Inflammatory macrophage (primary cell): ENCODE measurements at places on chromosomes 6 and 20.

DNA sequence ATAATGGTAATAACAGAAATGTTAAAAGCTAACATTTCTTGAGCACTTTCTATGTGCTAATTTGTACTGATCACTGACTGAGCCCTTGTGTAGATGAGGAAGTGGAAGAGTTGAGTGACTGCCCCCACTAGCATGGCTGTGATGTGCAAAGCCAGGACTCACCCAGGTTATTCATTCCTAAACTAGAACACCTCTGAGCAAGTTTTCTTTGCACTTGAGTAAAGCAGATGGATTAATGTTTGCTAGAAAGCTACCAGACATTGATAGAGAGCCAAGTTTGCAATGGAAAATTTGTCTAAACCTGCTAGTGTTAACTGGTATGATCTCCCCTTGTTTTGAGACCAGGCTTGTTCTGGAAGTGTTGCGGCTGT, 467.4 kb upstream of the PLCB4 start:
- peak; percentile 2 for DNase-seq

DNA sequence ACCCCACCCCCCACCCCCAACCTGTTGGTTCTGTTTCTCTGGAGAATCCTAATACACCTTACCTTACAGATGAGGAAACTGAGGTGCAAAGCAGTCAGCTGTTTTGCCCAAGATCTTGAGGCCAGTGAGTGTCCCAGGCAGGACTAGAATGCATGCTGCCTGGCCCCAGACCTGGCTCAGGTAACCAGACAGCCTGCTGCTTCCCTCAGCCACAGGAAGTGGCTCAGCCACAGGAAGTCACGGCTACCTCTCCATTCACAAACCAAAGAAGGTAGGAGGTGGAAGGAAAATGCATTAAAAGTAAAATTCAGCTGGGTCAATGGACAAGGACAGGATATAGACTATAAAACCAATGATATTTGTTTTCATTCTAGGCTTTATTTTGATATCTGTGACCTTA, 517.6 kb downstream of the CD83 start:
- no peak for DNase-seq

- DNase-seq = no peak
These were observed 24.3 kb downstream of the TOP1 start for GRCh38 chr20:41052742-41053419.

GRCh38 chr6:3405679-3406078, 51.2 kb downstream of the SLC22A23 start:
- no peak for DNase-seq

- DNase-seq = peak; percentile 39
These were observed 54.2 kb downstream of the MRPL14 start for GRCh38 chr6:44072959-44073611.

DNA sequence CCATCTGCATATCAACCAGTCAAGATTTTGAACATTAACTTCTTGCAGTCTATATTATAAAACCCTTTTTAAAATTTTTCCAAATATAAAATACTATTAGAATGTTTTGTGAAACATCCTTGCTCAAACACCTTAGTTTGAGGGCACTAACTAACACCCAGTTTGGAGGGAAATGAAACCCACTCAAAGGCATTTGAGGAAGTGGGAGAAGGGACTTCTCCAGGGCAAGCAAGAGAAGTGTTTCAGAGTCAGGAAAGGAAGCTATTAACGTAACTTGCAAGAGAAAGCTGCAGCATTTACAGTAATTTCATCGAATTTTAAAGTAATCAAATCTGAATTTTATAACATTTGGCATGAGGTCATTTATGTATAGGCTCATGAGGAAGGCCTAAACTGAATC, 21.3 kb downstream of the MTFR2 start:
- peak; percentile 71 for DNase-seq

- DNase-seq = peak; percentile 53
These were observed 253.7 kb upstream of the SUPT3H start for GRCh38 chr6:45631396-45631795.

DNA sequence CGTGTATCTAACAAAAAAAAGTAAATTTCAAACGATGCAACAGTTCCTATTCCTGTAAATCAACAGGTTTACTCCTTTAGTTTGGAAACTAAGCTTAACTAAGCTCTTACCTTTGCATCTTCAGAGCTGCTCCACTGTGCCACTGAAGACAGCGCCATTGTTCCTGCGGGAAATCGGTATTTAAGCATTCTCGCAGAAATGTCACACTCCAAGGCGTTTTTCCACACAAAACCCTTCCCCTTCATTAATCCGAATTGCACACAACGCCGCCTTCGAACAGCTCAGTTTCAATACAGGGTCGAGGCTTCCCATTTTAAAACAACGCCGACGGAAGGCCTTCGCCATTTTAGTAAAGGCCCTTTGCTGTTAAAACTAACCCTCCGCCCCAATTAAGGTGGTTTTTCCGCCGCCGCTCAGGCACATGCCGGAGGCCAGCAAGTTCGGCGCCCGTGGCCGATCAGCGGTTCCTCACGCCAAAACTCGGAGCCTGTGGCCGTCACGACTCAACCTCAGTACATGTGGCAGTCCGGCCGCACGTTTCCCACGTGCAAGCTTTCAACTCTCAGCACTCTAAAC, 35.4 kb upstream of the SYNCRIP start:
- no peak for DNase-seq

DNA sequence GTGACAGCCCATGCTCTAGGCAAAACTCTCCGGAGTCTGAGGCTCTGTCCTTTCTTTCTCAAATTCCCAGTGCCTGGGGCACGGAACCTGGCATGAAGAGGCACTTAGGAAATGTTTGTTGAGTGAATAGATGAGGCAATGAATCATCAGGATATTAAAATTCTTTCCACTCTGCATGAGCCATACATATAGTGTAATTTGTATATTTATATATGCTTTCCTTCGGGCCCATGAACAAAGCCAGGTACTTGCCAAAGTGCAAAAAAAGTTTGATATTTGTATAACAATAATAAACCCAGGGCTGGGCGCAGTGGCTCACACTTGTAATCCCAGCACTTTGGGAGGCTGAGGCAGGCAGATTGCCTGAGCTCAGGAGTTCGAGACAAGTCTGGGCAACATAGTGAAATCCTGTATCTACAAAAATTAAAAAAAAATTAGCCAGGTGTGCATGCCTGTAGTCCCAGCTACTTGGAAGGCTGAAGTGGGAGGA, 212.3 kb upstream of the ZNF217 start:
- DNase-seq = no peak

DNA sequence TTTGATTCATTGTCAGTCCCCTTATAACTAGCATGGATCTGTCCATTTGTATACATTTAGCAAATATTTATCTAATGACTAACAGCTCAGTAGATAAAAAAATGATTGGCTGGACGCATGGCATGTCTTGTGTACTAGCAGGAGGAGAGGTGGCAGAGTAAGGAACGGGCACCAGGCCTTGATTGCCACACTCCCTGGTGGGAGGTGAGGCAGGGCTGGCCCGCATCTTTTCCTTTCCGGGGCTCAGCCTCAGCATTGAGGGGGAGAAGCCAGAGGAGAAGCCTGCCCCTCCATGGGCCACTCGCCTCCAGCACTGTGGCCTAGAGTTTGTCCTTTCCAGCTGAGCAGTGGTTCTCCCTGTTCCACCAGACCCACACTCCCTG, 84.9 kb upstream of the TMEM181 start:
- DNase-seq = no peak

DNA sequence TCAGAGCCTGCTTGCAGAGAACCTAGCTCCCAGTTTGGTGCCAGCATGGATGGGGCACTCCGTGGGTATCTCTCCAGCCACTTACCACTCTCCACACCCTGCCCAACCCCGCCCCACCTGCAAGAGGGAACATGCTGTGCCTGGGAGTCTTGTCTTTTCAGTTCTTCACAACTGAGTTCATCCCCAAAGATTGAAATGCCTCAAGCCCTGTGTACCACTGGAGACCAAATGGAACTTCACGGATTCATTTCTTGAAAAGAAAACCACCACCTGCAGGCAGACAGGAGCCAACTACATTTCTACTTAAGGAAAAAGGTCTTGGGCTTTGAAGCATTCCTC, 50.1 kb downstream of the TRERF1 start:
- DNase-seq = no peak

- no peak for DNase-seq
These were observed 47.4 kb downstream of the SLC23A2 start for GRCh38 chr20:4953881-4954280.

DNA sequence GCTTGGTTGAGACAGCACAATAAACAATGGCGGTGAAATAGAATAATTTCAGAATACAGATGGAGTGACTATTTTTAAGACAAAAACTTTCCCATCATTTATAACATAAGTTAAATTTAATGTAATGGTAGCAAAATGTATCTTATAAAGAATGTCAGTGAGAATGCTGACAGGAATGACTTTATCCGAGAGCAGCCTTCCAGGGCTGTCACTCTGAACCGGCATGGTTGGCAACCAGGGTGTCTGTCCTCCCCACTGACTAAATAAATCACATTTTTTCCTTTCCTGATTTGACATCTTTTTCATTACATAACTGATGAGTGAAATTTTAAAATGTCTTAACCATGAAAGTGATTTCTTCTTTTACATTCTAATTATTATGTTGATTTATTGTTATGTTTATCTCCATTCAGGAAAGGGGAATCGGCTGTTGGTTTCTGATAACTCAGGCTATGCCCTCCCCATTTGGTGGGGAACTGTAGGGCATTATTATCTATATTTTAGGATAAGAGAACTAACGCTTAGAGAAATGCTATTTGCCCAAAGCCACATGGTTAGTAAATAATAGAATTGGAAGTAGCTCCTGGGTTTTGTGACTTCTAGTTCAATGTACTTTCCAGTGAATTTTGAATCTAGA, 109.2 kb upstream of the OGFRL1 start:
- DNase-seq = no peak

GRCh38 chr20:12702312-12702711, 306.5 kb upstream of the SPTLC3 start:
- DNase-seq = no peak

- no peak for DNase-seq
These were observed 591.0 kb upstream of the GJE1 start for GRCh38 chr6:141541581-141542324.

DNA sequence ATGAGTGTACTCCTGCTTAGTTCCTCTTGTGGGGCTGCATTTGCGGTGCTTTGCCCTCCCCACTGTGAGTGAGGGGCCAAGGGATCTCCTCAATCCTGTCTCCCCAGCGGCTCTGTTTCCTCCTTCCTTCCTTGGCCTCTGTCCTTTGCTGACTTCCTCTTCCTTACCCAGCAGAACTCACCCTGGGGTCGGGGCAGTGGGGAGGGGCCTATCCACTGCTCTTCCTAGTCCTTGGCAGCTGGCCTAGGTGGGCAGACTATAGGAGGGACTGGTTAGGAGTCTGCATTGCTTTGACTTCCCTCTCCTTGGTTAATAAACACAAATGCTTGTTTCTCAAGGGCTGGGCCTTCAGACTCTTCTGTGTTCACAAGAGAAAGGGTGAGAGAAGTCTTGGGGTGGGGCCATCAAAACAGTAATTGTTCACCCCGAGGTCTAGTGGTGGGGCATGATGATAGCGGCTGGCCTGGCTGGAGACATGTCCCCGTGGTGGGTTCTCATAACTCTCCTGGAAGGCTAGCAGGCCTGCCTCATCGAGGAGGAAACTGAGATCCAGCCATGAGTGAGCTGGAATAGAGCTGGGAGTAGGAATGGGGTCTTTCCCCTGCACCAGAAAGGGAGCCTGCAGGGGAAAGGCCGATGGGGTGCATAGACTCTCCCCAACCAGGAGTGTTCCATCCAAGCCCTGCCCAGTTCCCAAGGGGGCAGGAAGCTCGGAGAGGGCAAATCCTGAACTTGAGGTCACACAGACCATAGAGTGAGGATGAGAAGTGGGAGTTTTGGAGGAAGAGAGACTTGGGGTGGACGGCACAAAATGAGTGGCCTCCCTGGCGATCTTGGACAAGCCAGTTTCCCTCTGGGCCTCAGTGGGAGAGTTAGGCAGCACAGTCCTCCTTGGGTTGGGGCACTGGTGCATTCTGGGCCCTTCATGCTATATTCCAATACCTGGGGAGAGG, 12.7 kb downstream of the FAM110A start:
- DNase-seq = peak; percentile 72

DNA sequence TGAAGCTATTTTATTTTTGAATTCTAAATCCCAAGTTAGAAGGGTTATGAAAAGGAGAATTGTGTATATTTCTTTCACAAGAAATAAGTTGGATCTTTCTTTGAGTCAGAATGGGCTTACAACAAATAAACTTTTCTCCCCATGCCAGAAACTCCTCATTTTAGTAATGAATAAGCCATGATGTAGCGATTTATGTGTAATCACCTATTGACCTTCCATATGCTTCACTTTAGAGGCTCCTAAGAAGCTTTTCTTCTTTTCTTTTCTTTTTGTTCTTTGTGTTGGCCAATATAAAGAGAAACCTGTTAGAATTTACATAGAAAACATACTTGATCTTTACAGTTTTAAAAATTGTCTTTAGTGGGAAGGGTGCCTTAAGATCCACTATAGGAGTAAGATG, 370.2 kb downstream of the UTRN start:
- DNase-seq = no peak

DNA sequence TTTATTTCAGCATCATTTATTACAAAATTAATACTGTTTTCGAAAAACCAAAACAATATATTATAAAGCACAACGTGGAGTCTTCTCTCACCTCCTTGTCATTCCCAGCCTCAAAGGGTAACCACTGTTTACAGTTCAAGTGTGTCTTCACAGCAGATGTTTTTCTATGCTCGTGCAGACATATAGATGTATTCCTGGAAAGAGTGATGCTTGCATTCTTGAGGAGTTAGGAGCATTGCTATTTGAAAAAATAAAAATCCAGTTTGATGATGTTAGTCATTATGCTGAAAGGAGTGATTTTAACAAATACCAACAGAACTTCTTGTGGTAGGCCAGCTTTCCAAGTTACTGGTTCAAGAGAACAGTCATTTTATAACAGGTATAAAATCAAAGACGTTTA, 234.9 kb downstream of the BCKDHB start:
- DNase-seq = no peak

- no peak for DNase-seq
These were observed 1.9 kb upstream of the RAET1L start for GRCh38 chr6:150026976-150027805.

DNA sequence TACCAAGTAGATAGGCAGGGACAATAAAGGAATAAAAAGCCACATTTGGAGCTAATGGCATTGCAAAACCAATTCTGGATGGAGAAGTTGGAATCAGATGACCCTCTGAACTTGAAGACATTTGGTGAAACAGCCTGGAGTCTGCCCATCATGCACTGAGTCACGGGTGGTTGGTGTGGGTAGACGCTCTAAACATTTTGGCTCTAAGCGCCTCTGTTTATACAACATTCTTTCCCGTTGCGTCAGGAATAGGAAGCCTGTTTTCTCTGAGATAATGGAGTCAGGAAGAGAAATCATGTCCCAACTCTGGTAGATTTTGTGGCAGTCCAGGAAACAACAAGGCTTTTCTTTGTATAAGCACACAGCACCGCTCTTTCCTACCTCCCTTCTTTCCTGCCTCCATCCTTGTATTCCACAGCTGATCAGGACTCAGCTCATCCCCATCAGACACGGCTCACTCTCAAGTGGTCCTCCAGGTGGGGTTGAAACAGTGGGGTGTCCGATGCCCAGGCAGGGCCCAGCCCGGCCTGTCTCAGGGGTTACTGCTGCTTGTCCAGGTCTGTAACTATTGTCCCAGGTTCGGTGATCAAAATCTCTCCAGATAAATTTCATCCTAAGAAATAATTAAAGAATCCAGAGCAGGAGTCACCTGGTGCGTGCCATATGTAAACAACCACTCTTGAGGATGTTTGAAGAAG, 12.1 kb upstream of the RAMACL start:
- DNase-seq = peak; percentile 95

GRCh38 chr6:17679726-17680125, 27.0 kb downstream of the NUP153 start:
- no peak for DNase-seq

- DNase-seq = no peak
These were observed 16.8 kb downstream of the SLC17A2 start for GRCh38 chr6:25913741-25914140.
